NCI-H1930 (cell line): ENCODE measurements at places on chromosomes 4 and X.

DNA sequence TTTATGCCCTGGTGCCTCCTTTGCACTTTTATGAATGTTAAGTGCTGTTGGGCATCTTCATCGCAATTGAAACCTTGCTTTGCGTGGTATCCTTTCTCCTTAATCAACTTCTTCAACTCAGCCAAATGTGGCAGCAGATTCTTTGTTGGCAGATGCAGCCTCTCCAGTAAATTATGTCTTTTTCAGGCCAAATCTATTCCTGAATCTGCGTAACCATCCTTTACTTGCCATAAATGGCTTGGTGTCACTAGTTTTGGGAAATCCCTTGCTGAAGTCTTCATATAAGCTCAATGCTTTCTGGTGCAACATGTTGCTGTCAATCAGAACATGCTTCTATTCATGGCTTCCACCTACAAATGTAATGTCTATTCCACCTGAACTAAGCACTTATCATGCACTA, 457.5 kb downstream of the FGF13 start:
- no peak for DNase-seq

- DNase-seq = no peak
Measured at GRCh38 chr4:119580293-119580692, 48.3 kb downstream of the PDE5A start.

GRCh38 chr4:143721317-143721716, 20.8 kb upstream of the FREM3 start:
- DNase-seq = no peak

DNA sequence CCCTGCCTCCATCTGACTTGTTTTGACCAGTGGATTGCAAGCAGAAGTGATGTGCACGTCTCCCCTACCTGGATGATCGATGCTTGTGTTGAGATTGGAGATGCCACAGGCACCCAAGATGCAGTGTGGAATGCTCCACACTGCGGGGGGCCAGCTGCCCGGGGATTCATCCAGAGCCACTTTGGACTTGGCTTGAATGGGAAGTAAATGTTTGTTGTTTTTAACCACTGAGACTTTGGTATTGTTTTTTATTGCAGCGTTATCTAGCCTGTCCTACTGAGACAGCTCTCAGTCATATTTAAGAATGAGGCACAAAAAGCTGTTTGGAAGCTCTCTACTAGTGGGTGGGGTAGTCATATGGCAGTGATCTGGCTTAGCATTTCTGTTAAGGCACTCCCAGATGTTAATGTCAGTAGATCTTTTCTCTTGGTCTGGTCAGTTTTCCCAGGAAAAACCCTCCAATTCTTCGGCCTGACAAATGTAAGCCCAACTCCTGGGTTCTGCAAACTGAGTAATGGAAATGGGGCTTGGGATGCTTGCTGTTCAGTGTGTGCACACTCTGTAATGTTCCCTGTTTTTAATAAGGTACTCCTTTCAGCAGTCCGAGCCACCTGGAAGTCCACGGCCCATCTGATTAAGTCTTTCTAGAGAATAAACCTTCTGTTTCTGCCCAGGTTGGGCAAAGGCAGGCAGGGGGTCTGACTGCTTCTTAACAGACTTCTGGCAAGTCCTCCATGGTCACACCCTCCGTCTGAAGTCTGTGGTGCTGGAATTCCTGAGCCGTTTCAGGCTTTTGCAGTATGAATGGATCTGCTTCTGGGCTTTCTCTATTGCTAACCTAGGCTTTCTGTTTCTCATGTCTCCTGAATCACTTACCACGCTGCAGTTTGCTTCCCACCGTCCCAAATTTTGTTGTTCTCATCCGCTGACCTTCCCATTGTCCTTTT, 74.8 kb downstream of the WWC2 start:
- DNase-seq = no peak

DNA sequence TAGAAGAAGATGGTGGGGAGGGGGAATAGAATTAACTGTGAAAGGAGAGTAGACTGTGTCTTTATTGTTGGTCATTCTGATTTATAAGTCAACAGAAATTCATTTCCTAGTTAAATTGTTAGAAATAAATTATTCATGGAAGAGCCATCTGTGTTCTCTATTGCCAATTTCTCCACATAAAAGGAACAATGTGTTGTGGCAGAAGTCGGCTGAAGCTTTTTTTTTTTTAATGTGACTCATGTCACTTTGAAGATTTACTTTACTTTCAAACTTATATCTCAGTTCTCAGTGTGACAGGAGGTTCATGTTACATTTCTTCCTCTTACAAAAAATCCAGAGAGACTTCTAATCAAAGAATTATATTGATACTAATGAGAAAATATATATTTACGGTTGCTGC, 60.5 kb downstream of the CPE start:
- no peak for DNase-seq

- no peak for DNase-seq
Measured at GRCh38 chrX:118205421-118206395, 89.1 kb upstream of the KLHL13 start.

- no peak for DNase-seq
Measured at GRCh38 chrX:45428831-45429230, 228.2 kb upstream of the DIPK2B start.

DNA sequence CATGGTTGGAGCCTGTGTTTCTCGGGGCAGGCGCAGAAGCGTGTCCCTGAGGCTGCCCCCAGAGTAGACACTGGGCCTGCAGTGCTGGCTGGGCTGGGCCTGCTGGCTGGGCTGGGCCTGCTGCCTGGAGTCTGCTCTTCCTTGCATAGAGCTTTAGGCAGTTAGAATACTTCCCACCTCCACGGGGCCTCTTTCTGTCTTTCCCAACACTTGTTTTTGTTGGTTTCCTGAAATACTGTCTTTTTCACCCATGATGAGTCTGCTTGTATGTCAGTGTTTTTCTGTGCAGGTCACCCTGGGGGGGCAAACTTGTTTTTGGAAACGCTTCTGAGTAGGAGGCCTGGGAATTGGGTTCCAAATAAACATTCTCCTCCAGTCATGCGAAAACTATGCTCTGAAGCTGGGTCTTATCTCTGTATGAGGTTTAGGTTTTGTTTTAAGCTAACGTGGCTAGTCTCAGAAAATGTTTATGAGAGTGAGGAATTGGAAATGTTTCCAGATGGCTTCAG, 32.2 kb downstream of the TRMT44 start:
- no peak for DNase-seq

- no peak for DNase-seq
Measured at GRCh38 chrX:48958635-48959094, 1.3 kb upstream of the OTUD5 start.

DNA sequence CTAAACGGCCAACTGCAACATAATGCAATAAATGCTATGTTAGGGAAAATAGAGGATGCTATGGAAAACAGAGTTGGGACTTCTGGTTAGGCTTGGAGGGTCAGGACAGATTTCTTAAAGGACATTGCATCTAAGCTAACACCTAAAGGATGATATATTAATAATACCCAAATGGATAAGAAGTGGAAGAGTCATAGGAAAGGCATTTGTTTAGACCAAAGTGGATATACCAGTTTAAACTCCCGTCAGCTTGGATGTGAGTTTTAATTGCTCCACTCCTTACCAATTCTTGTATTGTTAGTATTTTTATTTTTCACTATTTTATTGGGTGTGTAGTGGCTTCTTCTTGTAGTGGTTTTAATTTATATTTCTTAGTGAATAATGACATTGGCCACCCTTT, 93.9 kb downstream of the PTPN13 start:
- DNase-seq = no peak

DNA sequence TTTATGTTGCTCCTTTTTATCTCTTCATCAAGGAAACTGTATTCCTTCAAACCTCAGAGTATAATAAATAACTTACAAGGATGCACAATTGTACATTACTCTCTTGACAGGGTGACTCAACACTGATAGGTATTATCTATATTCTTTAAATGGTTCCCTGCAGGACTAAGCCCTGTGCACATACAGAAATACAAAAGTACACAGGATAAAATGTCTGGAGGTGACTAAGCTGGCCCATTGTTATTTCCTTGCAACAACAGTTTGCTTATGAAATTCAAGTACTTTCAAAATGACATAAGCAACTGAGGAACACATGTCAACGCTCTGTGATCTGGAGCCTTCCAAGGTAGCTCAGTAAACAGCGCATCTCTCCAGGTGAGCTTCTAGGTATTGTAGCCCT, 83.8 kb upstream of the RPL34 start:
- no peak for DNase-seq

GRCh38 chrX:9569876-9570301, 105.0 kb downstream of the TBL1X start:
- no peak for DNase-seq

GRCh38 chr4:55794053-55794452, 25.5 kb upstream of the EXOC1L start:
- no peak for DNase-seq

DNA sequence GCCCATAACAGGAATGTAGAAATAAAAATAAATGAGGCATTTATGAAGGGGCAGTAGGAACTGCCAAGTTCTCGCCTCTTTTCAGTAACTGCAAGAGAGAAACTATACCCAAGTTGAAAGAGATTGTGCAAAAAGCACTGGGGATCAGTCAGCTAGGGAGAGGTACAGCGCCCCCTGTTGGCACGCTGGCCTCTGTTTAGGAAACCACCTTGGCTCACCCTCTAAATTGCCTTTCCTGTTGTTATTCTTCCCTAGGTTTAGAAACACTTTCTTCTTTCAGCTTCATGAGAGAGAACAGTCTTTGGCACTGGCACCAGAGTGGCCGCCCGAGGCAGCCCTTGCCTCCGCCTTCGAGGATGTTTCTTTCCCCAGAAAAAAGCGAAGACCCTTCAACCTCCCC, 348.5 kb downstream of the MID1IP1 start:
- DNase-seq = no peak

GRCh38 chrX:9184211-9184610, 150.3 kb upstream of the FAM9B start:
- DNase-seq = no peak

GRCh38 chr4:165668694-165669093, 204.3 kb upstream of the TLL1 start:
- DNase-seq = no peak

DNA sequence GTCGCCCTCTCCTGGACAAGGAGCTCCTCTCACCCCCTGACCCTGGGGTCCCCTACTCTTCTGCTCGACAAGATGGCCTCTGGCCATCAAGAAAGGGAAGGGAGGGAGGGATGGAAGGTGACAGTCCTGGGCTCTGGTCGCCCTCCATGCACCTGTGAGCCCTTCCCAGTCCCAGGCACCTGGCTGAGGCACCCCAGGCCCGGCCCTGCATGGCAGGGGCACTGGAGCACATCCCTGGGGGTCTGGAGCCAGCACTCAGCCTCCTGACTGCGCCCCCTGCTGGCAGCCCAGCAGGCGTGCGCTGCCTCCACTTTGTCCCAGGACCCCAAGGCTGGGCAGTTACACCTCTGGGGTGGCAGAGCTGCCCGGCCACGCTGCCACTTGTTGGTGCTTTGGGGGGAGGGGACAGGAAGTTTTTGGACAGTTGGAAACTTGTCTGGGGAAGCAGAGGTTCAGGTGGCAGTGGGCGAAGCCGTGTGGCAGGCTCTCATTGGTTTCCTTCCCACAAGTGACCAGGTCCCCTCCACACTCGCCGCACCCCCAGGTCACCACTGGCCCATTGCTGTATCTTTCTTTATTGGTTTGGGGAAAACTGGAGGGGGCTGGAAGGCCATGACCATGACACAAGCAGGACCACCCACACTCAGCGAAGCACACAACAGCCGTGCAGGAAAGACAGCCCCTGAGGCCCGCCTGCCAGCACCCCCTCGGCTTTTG, 4.3 kb downstream of the PNCK start:
- DNase-seq = peak; percentile 38

DNA sequence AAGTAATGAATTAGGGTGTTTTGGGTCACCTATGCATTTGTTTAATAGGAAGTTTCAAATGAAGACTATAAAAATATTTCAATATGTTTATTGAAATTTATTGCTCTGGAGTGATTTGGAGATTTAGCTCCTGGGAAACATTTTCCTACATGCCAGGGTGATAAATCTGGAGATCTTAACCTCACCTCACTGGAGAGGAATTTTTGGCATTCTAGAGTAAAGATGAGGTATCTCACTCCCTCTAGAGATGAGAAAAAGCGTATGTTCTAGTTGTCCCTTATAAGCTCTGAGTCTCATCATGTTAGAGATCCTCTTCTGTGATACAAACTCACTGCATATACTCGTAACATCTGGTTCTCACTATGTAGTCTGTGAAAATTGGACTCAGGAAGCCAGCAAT, 219.0 kb downstream of the KLHL4 start:
- no peak for DNase-seq

GRCh38 chr4:10013722-10014121, 7.6 kb downstream of the SLC2A9 start:
- peak; percentile 48 for DNase-seq

DNA sequence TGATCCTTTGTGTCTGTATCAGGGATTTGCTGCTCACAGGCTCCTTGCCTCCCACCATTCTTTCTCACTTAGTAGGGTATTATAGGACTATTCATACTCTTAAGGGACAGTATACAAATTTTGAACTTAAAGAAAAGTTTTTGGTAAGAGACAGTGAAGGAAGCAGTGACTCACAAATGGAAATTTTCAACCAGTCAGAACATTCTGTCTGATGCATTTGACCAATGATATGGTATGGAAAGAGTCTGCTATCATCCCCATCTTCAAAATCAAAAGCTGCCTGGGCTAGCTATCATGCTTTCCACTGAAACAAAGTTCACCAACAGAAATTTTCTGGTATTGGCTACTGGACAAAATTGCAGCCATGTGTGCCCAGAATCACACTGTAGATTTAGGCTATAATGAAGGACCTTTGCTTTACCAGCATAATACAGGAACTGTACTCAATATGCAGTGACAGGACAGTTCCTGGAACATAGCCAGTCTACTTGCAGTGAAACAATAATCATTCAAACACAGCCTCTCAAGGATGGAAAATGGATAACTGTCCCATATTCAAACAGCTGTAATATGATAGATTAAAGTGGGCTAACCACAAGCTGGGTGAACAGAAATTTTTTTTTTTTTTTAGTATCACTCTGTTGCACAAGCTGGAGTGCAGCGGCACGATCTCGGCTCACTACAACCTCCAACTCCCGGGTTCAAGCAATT, 109.0 kb upstream of the ACSL4 start:
- DNase-seq = no peak

DNA sequence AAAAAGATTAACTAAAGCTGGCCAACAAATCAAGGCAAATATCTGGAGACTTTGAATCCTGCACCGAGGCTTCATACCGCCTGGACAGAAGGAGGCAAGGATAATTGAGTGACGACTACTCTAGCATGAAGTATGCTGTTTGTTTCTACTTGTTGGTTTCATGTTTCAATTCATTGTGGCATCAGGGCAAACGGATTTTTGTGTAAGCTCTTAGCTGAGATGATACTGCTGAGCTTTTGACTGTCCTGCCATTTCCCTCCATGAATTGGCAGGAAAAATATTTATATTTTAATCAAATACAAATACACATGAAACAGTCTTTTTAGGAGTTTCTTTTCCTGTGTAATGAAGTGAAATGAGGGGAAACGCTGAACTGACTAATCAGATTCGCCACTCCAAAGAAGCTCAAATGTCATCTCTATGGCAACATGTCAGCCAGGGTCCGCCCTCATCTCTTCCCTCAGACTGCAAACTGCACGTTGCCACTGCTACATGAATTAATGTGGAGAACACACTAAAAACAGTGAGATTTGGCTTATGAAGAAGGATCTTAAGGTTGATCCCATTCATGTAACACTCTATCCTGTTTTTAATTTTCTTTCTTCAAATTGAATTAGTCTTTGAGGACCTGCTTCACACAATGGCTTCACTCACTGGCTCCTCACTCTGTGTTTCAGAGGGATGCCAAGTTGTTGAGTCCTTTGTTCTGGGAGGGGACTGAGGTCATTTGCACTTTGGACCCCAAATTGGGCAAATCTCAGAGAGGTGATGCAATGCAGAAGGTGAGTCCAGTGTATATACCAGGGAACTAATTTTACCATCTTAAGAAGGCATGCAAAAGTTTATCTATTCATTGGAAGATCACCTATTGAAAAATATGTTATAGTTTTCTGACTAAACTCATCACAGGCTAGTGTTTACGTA, 149.6 kb upstream of the MID1 start:
- peak; percentile 35 for DNase-seq
